ENCODE measurements at places on chromosomes 1 and 21. TPM values are rescaled to one million over a fixed set of nuclear protein-coding genes. Genes with fewer than 3 reads are reported as not detected.

Gene WNT2B
- 1.6 TPM for total RNA-seq

Gene OVAAL
- total RNA-seq = not detected

Gene PROX1
- 0.09 TPM for total RNA-seq

Gene SLC6A17
- total RNA-seq = 0.26 TPM

Gene LCE2C
- not detected for total RNA-seq

Gene PFKFB2
- 6.0 TPM for total RNA-seq

Gene RSPH1
- 0.23 TPM for total RNA-seq

Gene KRTAP11-1
- total RNA-seq = not detected

Gene SIK1
- under 0.01 TPM for total RNA-seq

Gene GJB5
- total RNA-seq = not detected

Gene JTB
- total RNA-seq = 332 TPM

Gene PUM1
- 39.7 TPM for total RNA-seq

Gene FALEC
- total RNA-seq = not detected

Gene DNAJC8
- total RNA-seq = 59.2 TPM

All from pericardium fibroblast (primary cell).